ELF-1 (cell line): ENCODE measurements at places on chromosomes 1 and 21.

GRCh38 chr1:203776636-203777035, 11.7 kb downstream of the LAX1 start:
- DNase-seq = no peak

- no peak for DNase-seq
Measured at GRCh38 chr21:27646691-27647090, 679.8 kb upstream of the ADAMTS5 start.

DNA sequence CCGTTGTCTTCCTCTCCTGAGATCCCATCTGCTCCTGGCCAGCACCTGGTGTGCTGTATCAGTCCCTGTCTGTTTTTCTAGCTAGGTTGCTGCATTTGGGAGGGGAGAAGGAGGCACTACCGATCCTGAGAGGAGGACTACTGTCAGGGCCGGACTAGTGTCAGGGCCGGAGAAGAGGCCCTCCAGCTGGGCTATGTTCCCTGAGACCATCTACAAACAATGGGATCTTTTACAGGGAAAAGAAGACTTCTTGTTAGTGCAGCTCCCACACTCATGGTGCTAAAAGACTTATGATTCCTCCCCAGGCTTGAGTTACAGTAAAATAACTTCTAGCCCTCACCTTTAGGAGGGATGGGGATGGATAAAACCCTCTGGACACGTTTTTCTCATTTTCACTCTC, 141.0 kb upstream of the TNR start:
- DNase-seq = no peak

DNA sequence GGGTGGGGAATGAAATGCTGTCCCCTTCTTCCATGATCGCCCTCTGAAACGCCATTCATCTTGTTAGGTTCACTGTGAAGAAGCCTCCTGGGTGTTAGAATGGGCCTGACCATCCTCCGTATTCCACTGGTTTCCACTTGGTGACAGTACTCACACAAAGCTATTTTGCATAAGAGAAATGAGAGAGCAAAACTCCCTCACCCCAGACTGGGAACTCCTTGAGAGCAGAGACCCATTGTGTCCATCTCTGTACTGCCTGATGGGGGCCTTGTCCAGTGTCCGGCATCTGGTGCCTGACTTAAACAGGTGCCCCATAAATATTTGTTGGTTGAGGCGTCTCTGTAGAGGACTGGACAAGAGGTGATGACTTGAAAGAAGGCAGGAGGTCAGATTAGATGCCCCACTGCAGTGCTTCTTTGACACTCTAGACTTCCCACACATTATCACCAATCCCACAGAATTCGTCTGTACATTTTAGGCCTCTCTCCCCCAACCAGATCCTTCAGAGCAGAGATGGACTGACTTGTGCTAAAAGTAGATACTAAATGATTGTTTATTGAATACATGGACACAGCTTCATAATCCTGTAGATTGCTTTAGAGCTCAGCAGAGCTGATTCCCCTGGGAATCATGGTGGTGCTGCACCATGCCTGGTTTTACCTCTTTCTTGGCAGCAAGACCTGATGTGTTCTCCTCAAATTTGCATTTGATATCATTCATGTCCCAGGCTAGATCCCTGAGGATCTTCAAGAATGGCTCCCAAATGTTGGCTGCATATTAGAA, 22.4 kb upstream of the KCNA2 start:
- no peak for DNase-seq

GRCh38 chr1:89351597-89352311, 12.1 kb upstream of the GBP6 start:
- DNase-seq = no peak

DNA sequence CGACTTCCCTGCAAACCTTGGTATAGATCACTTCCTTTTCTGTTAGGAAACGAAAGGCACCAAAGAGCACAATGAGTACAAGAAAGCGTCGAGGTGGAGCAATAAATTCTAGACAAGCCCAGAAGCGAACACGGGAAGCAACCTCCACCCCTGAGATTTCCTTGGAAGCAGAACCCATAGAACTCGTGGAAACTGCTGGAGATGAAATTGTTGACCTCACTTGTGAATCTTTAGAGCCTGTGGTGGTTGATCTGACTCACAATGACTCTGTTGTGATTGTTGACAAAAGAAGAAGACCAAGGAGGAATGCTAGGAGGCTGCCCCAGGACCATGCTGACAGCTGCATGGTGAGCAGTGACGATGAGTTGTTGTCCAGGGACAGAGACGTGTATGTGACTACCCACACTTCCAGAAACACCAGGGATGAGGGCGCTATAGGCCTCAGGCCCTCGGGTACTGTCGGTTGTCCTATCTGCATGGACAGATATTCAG, 18.5 kb downstream of the FAM89A start:
- DNase-seq = no peak
